ENCODE measurements at places on chromosomes 5 and 9. TPM values are rescaled to one million over a fixed set of nuclear protein-coding genes. Genes with fewer than 3 reads are reported as not detected.

GCNT4 gene
- polyA plus RNA-seq: 0.11 TPM

DNA sequence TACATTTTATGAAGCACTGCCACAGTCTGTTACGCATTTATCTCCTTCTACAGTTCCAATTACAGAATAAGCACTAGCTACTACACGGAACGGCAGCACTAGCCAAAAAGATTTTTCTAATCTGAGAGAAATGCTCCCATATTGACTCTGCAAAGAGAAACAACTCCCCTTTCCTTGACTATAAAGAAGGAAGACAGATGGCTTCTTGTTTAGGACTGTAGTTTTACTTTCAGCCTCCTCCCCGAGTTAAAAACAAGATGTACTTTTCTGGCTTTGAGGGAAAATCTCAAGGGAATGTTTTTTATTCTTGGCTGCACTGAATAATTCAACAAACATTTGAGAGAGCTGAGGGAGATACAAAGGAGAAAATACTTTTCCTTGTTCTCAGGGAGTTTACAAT is 1.9 kb upstream of the SLC44A1 start:
- peak overlapping the region; percentile 25 for H3K4me3 ChIP-seq
- H3K27me3 ChIP-seq: no peaks in the 10 kb centered on the region
- H3K27ac ChIP-seq: peak overlapping the region; percentile 75
- DNase-seq: no peak
- H3K4me1 ChIP-seq: no peaks in the 10 kb centered on the region
- H3K36me3 ChIP-seq: no peaks in the 10 kb centered on the region

DNA sequence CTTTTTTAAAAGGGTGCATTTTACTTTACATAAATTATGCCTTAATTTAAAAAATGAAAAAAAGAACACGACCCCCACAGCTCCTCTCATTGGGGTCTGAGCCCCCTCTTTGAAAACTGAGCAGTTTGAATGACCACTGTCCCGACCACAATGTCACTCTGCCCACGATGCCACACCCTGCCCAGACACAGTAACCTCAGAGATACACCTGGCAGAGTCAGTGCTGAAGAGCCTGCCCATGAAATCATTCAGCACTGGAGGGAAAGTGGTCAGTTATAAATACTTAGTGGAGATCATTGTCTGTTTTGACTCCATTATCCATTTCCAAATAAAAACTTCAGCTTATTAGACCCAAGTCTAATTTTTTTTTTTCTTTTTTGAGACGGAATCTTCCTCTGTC is 49.3 kb downstream of the DNAJC21 start:
- DNase-seq: no peak
- no peaks in the 10 kb centered on the region for H3K27me3 ChIP-seq

DNA sequence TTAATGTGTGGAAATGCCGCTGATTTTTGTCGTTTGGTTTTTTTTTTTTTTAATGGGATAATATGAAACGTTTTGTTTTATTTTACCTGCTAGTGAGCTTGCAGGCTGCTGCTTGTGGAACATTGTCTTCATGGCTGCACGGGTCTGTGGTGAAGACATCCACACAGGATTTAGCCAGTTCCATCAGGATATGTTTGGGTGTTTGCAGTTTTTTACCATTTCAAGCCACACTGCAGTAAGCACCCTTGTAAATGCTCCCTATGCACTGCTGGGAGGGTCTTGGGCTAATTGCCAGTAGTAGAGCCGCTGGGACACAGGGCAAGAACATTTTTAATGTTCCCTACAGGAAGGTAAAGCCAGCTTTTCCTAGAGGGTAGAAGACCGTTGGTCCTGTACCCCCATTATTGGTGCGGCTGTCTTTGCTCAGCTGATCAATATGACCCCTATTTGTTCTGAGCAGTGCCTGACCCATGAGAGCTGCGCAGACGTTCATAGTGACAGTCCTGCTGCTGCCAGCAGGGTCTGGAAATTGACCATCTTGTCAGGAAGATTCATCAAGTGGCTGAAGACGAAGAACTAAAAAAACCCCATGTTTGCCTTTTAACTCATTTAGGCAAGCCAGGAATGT is 20.5 kb upstream of the EEIG1 start:
- no peaks in the 10 kb centered on the region for H3K27me3 ChIP-seq
- H3K36me3 ChIP-seq: no peaks in the 10 kb centered on the region
- H3K4me3 ChIP-seq: no peak overlapping the region
- H3K27ac ChIP-seq: no peak overlapping the region
- peaks cover 11% of the 10 kb centered on the region for H3K4me1 ChIP-seq
